NCI-H1436 (cell line): ENCODE measurements at places on chromosomes 3 and 15.

- no peak for DNase-seq
These were observed 163.6 kb downstream of the KCNMB2 start for GRCh38 chr3:178699810-178700209.

DNA sequence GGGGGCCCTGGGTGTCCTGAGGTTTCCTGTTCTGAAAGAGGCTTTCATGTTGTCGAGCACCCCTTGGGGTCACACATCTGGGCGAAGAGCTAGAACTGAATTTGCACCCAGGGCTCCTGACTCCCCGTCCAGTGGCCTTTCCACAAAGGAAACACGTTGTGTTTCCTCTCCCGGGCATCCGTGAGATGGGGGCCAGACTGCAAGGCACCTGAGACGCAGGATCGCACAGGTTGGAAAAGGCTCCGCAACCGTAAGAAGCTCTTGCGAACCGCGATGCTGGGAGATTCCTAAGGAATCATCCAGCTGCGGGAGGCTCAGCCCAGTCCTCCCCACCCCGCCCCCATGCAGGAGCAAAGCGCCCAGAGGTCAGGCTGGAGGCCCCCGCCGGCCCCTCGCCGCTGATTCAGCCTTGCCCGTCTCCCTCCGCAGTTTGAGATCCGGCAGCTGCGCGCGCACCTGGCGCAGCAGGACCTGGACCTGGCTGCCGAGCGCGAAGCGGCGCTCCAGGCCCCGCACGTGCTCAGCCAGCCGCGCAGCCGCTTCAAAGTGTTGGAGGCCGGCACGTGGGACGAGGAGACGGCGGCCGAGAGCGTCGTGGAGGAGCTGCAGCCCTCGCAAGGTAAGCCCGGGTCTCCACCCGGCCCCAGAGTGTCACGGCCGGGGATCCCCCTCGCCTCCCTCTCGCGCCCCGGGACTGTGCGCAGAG is 119.6 kb downstream of the ETFA start:
- DNase-seq, result no peak

DNA sequence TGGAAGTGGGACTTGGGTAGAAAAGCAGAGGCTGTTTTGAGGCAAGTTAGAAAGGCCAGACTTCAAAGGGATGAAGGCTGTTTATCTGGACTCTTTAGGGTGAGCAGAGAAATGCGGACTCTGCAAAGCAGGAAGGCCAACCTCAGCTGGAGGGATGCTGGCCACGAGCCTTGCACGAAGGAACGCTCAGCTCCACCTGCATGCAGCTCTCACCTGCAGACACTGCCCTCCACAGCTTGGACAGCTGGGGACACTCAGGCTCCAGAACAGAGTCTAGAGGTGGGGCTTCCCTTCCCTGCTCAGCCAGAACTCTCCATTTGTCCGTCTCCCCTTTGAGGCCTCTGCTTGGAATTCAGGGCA is 229.7 kb downstream of the ADAMTS17 start:
- no peak for DNase-seq

DNA sequence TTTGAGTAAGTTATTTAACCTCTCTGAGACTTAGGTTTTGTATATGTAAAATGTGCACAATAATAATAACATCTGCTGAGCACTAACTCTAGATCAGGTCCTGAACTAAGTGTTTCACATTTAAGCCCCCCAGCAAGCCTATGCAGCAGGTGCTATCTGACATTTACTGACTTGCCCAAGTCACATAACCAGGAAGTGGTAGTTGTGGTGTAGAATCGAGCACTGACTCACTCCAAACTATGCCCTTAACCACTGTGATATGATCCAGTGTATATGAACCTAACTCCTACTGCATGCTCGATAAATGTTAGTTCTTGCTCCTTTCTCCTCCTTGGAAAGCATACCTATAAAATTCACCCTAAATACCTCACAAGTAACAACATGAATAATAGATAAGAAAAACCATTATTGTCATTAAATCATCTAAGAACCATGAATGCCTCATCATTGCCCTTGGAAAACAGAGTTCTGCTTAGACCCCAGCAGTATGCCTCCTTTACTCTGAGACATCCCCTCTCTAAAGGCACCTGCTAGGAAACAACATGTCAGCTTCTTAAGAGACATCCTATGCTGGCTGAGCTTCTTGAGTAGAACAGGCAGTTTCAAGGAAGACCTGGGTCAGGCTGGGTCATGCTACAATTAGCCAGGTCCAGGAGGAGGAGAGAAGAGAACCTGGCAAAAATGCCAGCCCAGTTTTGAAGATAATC is 3.0 kb upstream of the SHC4 start:
- DNase-seq, result no peak

DNA sequence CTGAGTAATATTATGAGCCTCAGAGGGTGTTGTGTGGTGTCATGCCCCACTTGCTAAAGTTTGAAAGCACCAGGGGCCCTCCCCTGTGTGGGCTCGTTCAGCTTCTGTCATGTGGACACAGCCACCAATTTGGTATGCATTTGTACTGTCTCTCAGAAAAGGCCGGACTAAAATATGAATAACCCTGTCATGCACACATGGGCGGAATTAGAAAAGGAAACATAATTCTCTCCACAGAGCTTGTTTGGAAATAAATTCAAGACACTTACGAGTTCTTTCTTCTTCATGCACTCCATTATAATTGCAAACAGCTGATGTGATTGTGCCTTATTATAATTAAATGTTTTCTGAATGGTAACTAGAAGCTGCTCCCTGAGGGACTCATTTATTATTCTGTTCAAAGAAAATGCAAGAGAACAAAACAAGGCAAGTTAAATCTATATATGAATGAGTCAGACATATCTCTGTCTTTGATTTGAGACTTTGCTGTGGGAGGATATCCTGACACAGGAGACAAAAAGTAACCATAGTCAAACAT is 39.1 kb downstream of the TRPM1 start:
- DNase-seq, result peak; percentile 79

DNA sequence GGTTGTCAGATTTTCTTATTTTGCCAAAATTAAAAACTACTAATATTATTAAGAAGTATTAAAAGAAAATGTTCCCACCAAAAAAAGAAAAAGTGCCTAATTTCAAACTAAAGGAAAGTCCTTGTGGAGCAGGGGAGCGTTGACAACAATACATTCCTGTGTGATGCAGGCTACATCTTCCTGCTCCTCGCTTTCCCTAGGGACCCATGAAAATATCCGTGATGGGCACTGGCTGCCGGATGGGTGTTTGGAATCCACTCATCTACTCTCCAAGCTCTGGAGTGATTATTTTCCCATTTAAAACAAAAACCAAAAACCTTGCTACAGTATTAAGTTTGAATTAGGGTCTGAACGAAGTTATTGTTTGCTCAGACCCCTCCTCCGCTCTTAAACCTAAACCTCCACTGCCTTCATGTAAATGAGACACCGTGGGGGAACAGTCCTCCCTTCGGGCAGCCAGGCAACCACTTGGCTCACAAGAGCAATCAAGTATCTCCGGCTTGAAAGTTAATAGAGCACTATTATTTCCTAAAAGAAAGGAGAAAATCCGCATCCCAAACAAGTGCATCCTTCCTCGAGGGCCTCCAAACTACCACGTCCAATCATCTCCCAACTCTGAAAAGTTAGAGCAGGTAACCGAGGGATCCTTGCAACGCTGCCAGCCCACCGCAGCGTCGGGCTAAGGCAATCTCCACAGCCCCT is 1.5 kb downstream of the ITGB5 start:
- no peak for DNase-seq

DNA sequence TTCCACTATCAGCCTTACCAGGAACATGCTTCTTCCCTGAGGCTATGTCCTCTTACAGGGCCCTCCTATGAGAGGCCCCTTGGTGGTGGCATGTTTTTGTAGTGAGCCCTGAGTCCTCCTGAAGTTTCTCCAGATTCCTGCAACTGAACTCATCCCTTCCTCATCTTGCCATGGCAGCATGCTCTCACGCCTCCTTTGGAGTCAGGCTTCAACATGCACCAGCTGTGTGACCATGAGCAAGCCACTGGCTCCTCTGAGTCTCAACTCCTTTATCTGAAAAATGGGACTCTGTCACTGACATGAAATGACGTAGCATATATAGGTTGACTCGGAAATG is 216.3 kb upstream of the TLE3 start:
- DNase-seq, result no peak

GRCh38 chr3:44468572-44469520 is 8.6 kb downstream of the ZNF445 start:
- no peak for DNase-seq

- no peak for DNase-seq
These were observed 31.5 kb downstream of the MBNL1 start for GRCh38 chr3:152300029-152300731.

DNA sequence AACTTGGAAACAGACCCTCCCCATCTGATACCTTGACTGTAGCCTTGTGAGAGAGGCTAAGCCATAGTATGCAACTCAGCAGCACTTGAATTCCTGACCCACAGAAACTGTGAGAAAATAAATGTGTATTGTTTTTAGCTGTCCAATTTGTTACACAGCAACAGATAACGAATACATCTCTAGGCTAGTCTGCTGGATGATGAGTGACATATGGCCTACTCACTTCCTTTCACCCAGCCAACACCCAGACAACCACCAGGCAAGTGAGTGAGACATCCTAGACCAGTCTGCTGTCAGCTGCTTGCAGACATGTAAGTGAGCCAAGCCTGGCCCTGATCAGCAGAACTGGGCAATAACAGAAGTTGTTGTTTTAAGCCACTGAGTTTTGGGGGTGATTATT is 19.2 kb upstream of the SMAD6 start:
- no peak for DNase-seq

DNA sequence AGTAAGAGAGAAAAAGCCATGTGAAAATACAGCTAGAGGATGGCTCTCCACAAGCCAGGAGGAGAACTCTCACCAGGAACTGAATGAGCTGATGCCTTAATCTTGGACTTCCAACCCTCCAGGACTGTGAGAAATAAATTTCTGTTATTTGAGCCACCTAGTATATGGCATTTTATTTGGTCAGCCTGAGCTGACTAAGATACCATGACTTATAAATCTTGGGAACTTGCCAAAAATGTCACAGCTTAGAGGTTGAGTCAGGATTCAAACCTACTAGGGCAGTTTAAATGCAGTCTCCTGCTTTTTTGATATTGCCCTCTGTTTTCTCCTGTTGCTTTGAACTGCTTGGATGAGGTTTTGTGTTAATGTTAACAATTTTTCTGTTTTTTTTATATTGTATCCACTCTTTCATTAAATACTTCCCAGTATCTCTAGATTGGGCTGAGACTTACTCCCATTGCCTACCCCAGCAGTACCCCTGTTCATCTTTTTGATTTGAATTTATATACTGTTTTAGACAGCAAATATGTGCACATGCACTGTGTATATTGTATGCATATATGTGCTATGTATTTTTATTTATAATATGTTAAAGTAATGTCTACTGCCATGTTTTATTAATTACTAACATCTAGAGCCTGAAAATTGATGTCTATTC is 1223.2 kb downstream of the OTOL1 start:
- DNase-seq, result peak; percentile 3

DNA sequence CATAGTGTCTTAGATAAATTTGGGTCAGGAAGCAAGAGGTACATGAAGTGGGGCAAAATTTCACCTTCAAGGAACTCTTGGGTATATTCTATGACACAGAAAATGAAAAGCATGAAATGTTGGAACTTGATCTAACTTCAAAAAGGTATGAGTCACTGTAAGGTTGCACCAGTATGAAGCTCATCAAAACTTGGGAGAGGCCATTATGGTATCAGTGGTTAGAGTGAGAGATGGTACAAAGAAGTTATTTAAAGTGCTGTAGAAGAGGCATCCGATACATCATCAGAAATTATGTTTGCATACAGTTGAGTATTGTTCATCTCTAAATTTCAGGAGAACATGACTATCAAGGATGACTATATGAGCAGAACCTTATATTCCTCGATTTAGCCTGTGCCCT is 302.9 kb upstream of the SUCLG2 start:
- DNase-seq, result no peak

- no peak for DNase-seq
These were observed 261.4 kb downstream of the ZMAT3 start for GRCh38 chr3:178810181-178810580.

DNA sequence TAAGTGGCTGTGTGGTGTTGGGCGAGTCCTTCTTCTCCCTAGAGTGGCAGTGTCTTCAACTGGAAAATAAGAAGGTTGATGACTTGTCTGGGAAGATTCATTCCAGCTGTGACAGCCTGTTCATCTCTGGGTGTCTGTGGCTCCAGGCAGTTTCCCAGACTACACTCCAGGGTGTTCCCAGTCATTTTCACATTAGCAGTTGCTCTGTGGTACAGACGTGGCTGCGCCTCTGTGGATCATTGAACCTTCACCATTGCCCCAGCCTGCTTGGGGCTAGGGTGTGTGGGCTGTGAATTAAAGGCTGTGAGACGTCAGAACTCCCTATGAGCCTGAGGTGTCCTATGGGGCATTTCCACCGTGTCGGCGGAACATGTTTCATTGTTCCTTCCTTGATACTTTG is 239.6 kb upstream of the NR2E3 start:
- DNase-seq, result no peak

DNA sequence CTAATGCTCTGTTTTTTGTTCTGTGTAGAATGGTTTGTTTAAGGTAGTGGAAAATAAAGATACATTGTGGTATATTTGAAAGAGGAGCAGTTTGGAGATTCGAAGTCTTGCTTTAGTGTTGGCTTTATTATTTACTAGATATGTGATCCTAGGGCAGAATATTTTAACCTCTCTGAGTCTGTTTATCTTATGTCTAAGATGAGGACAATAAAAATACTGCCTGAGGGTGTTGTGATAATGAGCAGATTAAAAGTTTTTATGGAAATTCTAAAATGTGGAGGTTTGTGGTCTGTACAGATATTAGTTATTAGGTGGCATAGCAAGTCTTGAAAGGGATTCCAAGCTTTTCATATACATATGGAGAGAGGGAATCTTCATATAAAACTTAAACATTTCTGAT is 15.0 kb downstream of the TCF12 start:
- DNase-seq, result no peak

DNA sequence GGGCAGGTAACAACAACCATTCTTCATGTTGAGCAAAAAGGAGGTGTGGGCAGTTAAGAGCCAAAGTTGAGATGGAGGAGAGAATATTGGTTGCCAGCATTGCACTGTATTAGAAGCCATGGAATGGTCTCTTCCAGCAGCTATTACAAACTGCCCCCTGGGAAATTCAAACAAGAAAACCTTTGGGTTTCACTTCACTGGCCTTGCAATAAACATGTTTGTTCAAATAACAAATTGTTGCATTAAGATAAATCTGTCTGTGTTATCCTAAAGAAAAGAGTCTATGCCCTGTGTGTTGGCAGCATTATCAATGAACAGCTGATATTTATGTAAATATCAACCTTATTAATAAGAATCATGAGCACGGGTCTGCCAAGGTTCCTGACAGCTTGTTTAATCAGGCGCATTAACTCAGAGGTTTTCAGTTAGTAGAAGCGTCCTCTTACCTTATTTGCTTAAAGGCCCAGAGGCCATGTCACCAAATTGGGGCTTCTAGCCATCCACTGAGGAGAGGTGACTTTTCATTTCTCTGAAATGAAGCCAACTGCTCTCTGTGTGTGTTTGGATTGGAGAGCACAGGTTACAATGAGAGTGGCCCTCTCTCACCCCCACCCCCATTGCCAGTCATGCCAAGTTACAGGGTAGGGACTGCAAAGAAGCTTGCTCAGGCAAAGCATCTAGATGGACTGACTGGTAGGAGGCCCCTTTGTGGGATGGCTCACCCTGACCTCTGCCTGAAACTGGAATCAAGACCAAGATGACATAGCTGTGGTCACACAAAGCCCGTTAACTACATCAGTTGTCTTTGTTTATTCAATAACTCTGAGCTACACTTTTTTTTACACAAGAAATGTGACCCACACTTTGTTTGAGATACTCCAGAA is 10.5 kb downstream of the FILIP1L start:
- no peak for DNase-seq
